ENCODE measurements at places on chromosomes 5 and 9.
A peak's percentile ranks its signal among the peaks of the same experiment; 100 is the strongest.

DNA sequence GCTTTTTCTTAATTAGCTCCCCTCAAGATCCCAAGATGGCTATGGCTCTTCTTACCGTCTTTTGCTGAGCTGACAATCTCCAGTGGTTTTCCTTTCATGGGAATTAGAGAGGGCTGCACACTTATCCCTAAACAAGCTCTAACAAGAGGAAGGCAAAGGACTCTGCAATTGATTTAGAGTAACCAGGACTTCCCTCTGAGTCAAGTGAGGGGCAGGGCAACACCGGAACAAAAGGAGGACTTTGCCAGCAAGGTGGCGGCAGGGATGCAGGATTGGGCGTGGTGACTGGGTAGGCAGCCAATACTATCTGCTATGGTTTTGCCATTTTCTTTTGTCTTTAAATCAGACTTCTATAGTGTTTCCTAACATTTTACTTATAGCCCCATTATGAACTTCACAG lies 9.8 kb downstream of the SLC44A1 start:
- DNase-seq, result no peak

GRCh38 chr9:103037508-103038477 lies 42.7 kb downstream of the CYLC2 start:
- no peak for DNase-seq

DNA sequence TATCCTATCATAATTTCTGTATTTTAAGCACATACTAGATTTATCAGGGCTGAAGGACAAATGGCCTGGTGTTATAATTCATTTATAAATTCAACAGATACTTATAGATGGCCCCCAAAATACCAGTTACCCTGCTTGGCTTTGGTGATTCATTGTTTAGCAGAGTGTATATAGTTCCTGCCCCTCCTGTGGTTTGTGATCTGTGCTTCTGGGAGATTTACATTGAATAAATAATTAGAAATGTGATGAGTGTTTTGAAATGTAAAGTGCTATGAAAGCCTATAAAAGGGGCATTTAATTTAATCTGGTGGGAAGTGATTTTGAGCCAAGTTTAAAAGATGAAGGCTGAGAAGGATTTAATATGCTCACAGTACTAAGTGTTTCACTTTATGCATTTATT lies 36.7 kb upstream of the ZCCHC7 start:
- no peak for DNase-seq

GRCh38 chr9:35734096-35734495 lies 1.6 kb downstream of the CREB3 start:
- DNase-seq, result no peak

DNA sequence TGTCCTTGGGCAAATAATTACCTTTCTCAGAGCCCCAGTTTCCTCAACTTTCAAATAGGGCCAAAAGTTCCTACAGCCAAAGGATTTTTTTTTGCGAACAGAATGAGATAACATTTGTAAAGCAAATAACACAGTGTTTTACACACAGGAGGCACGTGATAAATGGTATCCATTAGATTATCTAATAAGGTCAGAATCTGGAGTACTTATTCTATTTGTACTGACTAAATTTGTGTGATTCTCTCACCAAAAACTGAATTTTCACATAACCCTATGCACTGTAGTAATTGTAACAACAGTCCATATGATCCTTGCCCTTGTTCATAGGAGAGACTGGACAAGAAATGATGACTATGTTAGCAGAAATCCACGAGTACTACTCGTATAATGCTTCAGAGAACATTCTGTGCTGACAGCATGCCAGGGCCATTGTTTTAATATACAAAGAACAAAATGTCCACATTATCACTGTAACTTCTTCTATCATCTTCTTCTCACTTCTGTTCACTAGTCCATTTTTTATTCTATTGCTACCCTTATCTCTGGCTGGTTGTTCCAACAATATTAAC lies 13.9 kb upstream of the FEM1C start:
- DNase-seq, result no peak

DNA sequence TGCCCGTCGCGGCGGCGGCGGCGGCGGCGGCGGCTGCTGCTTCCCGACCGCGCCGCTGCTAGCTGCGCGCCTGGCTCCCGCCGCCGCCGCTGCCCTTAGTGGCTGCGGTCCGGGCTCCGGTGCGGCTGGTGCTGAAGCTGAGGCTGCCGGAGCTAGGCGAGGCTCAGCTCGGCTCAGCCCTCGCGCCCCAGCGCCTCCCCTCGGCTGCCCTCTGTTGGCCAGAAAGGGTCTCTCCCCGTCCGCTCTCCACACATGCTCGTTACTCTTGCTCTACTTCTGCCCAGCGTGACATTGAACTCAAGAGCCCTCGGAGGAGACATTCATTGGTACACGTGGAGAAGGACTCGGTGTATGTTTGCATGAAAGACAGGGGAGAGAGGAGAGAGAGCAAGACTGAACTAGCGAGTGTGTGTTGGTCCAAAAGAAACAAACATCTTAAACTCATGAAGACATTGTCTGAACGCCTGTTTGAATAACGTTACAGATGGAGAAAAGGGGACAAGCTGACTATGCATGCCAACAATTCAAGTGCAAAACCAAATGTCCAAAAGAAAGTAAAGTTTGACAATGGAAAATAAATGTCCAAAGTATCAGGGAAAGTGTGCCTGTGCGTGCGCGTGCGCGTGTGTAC lies at the start of gene HCN1:
TSS of gene HCN1 (minus strand) at position 175 of the 631 bp plus-strand sequence.
- peak; percentile 37 for DNase-seq

DNA sequence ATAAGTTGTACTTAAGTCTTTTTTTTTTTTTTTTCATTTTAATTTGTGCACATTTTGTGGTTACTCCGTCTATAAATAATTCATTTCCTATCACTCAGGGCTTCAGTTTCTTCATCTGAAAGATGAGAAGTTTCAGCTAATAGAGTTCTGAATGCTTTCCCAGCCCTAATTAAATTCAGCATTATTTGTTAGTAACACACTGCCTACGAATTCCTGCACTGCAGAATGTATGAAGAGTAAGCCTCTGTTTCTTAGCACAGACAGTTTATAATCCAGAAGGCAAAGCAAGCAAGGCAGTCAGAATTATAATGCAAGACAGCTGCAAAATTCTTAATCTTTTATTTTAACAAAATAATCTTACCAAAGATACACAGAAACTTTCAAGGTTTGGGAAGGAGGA lies 138.0 kb upstream of the GHR start:
- no peak for DNase-seq

GRCh38 chr5:37043693-37044092 lies 167.1 kb downstream of the NIPBL start:
- no peak for DNase-seq

- DNase-seq, result no peak
Observed at GRCh38 chr9:108579757-108580439, 275.9 kb downstream of the ACTL7B start.

- DNase-seq, result no peak
Observed at GRCh38 chr5:92337772-92338234, 954.7 kb upstream of the ARRDC3 start.

- no peak for DNase-seq
Observed at GRCh38 chr9:130906735-130907416, 10.3 kb upstream of the QRFP start.

GRCh38 chr9:1416261-1416660 lies 366.1 kb downstream of the DMRT2 start:
- no peak for DNase-seq

DNA sequence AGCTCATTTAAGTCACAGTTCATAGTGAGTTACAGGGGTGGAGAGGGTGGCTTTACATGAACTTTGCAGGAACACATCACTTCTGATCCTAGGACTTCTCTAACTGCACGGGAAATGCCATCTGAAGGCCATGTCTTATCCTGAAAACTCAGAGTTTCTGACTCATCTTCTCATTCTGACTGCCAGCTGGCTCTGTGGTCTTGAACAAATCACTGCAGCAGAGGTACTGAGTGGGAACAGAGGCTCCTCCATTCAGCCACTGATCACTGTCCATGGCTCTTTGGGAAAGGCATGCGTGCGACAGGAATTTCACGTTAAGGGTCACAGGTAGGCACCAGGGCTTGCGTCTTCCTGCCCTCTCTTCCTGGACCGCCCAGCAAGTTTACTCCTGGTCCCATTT lies 114.6 kb upstream of the LRRTM2 start:
- no peak for DNase-seq

- no peak for DNase-seq
Observed at GRCh38 chr9:122075135-122076030, 17.7 kb downstream of the TTLL11 start.

All from frontal cortex (tissue), 4 donors.